ENCODE measurements at places on chromosomes 2 and 18.

- DNase-seq: no peak
These were observed 75.0 kb upstream of the PKDCC start for GRCh38 chr2:41972819-41973218.

DNA sequence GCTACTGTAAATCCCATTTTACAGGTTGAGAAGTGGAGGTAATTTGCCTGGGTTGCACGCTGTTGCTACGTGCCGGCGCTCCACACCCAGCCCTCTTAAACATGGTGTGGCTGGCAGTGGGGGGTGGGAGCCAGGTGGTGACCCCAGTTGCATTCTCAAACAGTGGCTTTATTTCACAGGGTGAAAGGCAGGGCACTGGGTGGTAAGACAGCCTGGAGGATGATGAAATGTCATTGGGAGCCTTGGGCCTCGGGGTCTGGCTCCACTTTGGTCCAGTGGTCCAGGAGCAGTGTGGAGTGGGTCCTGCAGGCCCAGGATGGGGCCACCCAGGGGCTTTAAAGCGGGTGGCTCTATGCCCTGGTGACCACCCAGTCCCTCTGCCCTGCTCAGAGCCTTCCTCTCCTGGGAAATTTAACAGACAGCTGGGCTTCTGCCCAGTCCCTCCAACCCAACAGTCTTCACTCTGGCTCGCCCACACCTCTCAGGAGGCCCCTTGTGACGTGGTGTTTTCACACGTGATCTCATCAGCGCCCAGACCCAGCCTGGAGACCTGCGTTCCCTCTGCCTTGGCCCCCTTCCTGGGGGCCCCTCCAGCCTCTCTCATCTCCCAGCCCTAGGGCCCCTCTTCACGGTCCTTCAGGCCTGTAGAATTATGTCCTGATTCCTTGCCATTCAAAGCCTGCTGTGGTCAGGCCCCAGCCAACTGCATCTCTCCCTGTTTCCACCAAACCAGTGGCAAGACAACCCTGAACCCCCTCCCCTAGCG, 92.5 kb downstream of the INHBB start:
- no peak for DNase-seq

- no peak for DNase-seq
These were observed 23.4 kb upstream of the TMEM87B start for GRCh38 chr2:112031473-112032223.

- no peak for DNase-seq
These were observed 17.9 kb upstream of the NYAP2 start for GRCh38 chr2:225381609-225382008.

DNA sequence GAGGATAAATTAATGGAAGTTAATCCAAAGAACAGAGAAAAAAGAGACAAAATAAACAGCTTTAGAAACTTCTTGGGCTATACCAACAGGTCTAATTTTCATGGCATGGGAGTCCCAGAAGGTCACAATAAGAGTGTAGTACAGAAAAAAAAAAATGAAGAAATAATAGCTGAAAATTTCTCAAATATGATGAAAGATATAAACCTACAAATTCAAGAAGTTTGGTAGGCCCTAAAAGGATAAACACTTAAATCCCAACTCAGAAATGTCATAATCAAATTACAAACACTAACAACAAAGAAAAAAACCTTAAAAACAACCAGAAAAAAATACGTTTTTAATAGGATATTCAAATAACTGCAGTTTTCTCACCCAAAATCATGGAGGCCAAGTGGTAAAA, 229.3 kb upstream of the ZEB2 start:
- DNase-seq: no peak

- DNase-seq: no peak
These were observed 26.0 kb downstream of the CROCC2 start for GRCh38 chr2:240932001-240932723.

- DNase-seq: no peak
These were observed 1.8 kb downstream of the NOSTRIN start for GRCh38 chr2:168804214-168804613.

DNA sequence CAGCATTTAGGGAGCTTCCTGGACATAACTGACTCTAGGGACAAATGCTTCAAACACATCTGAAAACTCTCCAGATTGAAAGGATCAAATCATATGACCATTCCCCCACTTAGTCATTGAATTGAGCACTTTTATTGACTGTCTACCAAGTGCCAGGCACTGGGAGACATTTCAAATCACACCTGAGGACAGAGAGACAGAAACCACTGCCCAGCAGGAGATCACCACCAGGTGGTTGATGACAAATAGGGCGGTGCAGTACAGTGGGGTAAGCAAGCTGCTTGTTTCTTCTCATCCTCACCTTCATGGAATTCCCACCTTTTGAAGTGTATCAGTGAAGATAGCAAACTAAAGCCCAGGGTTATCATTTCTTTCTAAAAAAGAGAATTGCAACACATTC, 19.0 kb upstream of the CXCR4 start:
- DNase-seq: no peak

- DNase-seq: no peak
These were observed 77.5 kb upstream of the ZFP36L2 start for GRCh38 chr2:43303889-43304288.

GRCh38 chr2:30436859-30437435, 10.1 kb upstream of the LCLAT1 start:
- DNase-seq: no peak

- DNase-seq: no peak
These were observed 29.0 kb upstream of the PTPN4 start for GRCh38 chr2:119730671-119731177.

DNA sequence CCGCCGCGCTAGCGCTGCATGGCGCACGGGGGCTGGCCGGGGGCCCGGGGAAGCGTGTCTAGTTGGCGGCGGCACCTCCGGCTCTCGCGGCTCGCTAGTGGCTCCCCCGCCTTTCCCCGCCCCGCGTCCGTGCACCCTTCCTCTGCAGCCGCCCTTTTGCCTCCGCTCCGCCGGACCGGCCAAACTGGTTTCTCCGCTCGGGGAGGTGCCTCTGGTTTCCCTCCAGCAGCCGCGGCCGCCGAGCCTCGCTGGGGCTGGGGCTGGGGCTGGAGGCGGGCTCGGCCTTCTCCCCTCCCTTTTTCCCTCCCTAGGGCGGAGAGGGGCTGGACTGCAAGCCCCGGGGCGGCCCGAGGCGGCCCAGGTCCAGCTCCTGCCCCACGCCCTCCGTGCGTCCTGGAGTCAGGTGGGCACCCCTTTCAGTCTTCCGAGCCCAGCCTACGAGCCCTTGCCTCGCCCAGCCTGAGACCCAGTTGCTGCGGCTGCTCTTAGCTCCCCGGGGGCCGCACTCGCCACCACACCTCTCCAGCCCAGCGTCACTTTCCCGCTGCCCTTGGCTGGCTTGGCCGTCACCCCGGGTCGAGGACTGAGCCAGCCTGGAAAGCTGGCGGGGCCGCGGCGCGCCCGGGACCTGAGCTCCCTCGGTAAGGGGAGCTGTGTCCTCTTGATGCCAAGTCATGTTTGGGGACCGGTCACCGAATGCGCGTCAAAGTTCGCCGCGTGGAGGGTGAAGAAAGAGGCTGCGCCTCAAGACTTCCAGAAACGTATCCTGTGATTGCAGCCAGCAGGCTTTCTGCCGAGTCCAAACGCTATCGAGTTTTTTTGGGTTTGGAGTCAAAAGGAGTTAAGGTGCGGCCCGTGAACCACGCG, at the start of gene ATP8B1:
Gene ATP8B1, minus strand, starts transcription at position 213 of the 867 bp plus-strand sequence. CDS start 71,508 bp downstream, outside the sequence.
- no peak for DNase-seq

- DNase-seq: no peak
These were observed 311.5 kb downstream of the CBLN2 start for GRCh38 chr18:72232644-72233043.

- DNase-seq: no peak
These were observed 15.0 kb upstream of the INO80C start for GRCh38 chr18:35512761-35513160.

All from stimulated activated CD8-positive, alpha-beta memory T cell treated with anti-CD3 and anti-CD28 coated beads, Interleukin-7, amount 100 ng/mL, for 24 hours (primary cell).